ELR (cell line): ENCODE measurements at places on chromosomes 13 and 19.

DNA sequence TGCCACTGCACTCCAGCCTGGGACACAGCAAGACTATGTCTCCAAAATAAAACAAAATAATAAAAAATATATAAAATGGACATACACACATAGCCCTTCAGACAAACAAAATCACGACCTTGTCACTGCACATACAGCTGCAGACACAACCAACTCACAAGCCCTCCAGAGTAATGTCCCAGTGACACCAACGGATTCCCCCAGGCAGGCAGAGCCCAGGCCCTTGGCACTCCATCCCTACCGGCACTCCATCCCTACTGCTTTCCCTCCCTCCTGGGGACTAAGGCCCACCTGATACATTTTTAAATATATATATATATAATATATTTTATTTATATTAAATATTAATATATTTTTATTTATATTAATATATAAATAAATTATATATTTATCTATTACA is 18.5 kb downstream of the ZNF101 start:
- DNase-seq = no peak

DNA sequence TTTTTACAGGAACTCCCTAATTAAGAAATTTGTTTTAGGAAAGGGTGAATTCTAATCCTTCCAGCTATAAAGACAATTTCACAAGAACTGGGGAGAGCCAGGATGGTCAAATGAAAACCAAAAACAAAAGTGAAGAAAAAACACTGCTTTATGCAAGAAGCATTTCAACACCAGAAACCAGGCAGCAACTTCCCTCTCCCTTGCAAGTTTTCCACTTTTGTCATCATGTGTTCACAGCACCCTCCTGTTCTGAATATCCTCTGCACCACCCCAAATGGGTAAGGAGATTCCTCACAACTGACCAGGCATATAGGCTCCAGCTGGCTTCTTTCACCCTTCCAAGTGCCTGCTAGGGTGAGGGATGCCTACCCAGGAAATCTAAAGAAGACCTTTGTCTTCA is 328.1 kb downstream of the TBC1D4 start:
- no peak for DNase-seq

DNA sequence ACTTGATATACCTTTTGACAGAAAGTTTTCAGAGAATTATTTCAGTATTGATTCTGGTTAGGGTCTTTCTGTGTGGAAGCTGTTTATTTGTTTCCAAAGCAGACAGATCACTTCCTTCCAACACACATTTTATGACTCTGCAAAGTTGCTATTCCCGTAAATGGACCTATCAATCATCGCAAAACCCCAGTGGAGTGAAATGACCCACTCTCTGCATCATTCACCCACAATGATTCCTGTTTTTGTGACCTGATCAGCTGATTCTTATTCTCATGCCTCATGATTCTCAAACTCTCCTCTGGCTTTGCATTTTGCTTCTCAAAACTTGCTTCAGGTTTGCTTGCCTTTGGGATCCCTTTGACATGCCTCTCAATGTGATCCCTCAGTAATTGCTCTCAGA is 453.7 kb downstream of the PCDH17 start:
- no peak for DNase-seq

- no peak for DNase-seq
Measured at GRCh38 chr19:10854350-10855089, 6.3 kb downstream of the C19orf38 start.

DNA sequence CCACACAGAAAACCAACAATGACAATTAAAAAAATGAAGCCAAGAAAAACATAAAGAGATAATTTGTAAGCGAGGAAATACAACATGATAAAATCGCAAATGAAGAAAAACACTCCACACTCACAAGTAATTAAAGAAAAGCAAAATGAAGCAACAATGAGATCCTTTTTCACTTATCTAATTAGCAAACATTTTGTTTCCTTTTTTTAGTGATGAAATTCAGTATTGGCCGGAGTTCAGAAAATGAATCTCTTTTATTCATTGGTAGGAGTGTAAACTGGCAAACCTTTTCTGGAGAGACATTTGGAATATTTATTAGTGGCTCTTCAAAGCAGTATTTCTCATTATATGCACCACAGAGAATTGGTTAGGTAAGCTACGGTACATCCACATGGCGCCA is 70.6 kb upstream of the POMP start:
- no peak for DNase-seq

GRCh38 chr13:97194479-97194878 is 27.7 kb upstream of the MBNL2 start:
- DNase-seq = peak; percentile 87

DNA sequence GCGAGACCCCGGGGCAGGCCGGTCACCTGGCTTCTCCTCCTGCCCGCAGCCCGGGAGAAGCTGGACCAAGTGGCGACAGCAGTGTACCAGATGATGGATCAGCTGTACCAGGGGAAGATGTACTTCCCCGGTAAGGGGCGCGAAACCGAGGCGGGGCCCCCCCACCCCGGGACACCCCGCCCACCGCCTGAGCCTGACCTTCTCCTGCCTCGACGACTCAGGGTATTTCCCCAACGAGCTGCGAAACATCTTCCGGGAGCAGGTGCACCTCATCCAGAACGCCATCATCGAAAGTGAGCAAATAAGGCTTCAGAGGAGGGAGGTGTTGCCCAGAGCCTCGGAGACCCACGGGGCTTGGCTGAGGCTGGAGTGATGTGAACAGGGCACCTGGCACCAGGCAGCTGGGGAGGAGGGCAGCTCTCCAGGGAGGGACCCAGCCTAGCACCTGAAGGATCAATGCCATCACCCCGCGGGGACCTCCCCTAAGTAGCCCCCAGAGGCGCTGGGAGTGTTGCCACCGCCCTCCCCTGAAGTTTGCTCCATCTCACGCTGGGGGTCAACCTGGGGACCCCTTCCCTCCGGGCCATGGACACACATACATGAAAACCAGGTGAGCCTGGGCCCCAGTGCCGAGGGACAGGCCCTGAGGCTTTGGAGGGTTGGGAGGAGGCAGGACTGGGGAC is 629 bp downstream of the IZUMO4 start:
- DNase-seq = no peak

GRCh38 chr13:44436589-44437337 is 63.1 kb downstream of the SERP2 start:
- DNase-seq = peak; percentile 97

GRCh38 chr19:7575434-7576040 is 20.1 kb upstream of the CAMSAP3 start:
- peak; percentile 62 for DNase-seq

- no peak for DNase-seq
Measured at GRCh38 chr19:57949296-57949695, 1.8 kb upstream of the ZNF256 start.

DNA sequence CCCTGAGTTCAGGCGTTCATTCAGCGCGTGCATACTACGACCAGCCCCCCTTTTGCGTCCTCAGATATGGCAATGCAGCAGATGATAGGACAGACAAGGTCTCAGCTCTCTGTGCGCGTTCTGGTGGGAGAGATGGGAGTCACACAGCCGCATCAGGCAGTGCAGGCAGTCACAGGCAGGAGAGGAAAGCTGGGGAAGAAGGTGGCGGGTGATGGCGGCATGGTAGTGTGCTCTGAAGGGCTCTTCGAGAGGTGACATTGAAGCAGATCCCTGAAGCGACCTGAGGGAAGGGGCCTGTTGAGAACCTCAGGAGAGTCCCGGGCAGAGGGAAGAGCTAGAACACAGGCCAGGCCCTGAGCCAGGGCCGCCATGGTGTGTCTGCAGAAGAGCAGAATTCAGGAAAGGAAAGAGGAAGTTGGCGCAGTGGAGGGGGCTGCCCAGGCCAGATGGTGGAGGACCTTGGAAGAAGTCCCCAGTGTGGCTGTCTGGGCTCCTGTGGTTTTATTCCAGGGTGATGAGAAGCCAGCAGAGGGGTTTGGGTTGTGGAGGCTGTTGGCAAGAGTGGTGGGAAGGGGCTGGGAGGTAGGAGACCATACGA is 3.5 kb downstream of the USF2 start:
- DNase-seq = no peak

DNA sequence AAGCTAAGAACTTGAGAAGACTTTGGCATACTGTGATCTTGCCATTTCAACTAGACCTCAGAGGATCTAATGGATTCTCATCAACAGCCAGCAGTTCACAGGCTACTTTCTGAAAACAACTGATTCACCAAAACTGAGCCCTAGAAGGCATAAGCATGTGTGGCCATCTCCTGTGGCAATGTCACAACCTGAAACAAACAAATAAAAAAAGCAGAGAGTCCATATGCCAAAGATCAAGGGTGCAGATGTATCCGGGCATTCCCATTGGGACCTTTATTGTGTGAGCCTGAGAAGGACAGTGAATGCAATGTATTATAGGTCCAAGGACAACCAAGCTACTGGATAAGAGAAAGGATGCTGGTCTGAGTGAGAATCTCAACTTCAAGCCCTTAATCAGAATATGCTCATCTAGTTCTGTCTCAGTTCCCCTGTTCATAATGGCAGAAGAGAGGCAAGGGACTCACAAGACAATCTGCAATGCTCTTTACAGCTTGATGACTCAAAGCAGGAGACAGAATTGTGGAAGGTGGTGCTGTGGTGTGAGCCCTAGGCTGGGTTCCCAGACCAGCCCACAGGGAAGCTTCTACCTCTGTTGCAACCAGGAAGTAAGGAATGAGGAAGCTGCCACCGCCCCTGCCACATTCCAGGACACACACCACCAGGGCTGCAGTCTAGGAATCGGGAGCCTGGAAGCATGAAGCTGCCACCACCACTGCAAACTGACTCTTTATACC is 133.7 kb downstream of the RAP2A start:
- peak; percentile 21 for DNase-seq

GRCh38 chr13:79602936-79603335 is 122.0 kb downstream of the NDFIP2 start:
- no peak for DNase-seq

DNA sequence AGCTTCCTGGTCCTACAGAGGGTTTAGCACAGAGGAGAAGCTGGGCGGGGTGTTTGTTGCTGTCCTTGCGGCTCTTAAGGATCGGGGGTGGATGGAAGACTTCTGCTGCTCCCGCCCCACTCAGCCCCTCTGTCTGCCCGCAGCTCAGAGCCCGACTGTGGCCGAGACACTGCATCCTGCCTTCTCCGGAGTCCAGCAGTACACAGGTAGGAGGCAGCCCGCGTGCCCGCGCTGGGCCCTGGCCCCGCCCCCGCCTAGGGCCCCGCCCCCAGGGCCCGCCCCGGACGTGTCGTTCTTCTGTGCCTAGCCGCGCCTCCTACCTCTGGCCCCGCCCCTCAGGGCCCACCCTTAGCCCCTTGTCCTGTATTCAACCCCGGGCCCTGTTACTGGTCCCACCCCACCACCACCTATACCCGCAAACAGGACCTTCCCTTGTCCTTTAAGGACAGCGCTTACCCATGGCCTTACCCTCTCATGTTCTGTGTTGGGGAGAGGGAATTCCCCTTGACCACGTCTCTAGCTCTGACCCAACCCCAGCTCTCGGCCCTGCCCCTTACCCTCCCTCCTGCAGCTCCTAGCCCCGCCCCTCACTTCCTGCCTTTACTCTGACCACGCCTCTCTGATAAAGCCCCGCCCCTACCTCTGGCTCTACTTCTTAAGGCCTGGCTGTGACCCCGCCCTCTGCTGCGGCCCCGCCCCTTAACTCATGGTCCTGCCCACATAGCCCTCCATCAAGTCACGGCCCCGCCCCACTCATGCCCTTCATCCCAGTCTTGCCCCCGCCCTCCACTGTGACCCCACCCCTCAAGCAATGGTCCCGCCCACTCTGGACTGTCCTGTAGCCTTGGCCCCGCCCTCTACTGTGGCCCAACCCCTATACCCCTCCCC is 60.5 kb downstream of the CELF5 start:
- peak; percentile 74 for DNase-seq

GRCh38 chr13:114063545-114064449 is 68.6 kb downstream of the RASA3 start:
- DNase-seq = peak; percentile 75

DNA sequence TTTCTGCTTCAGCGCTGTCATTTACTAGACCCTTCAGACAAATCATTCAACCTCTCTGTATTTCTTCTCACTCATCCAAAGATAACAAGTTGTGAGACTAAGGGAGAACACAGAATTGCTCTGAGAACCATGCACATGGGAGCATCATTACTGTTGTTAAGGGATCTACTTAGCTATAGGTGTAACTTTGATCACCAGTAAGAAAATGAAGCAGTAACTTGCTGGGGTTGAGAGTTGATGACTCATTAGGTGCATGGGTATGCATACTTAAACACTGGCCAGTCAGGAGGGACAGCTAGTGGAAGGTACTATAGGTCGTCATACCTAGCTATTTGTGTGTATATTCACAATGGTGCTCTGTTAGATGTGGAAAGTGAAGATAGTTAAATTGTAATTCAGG is 61.5 kb downstream of the B3GLCT start:
- peak; percentile 32 for DNase-seq
